ENCODE measurements at places on chromosomes 4 and X.

DNA sequence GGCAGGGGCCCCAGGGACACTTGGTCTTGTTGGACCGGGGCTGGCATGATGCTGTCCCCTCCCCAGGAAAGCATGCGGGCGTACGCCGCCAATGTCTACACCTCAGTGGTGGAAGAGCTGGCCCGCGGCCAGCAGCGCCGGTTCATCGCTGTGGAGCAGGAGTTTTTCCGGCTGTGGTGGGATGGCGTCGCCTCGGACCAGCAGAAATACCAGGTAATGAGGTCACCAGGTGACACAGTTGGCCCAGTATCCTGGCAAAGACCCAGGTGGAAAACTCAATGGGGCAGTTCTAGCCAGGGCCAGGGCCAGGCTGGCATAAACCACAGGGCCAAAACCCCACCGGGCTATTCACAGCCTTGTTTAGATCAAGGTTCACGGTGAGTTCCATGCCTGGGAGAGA is 1.5 kb downstream of the MAN2B2 start:
- DNase-seq: no peak

DNA sequence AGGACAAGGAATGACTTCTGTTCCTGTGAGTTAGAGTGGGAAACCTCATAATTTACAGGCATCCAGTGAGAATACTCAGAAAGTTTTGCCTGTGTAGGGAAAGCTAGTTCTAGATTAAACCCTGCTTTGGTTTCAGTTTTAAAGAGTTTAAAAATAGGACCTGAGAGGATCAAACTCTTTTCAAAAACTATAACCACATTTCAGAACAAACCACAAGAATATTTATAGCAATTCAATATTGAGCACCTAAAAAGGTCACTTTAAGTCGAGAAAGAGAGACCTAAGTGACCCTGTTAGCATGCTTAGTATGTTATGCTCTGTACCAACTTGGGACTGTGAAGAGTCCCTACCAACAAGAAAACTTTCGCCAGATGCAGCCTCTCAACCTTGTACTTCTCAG is 17.4 kb upstream of the PWWP3B start:
- no peak for DNase-seq

DNA sequence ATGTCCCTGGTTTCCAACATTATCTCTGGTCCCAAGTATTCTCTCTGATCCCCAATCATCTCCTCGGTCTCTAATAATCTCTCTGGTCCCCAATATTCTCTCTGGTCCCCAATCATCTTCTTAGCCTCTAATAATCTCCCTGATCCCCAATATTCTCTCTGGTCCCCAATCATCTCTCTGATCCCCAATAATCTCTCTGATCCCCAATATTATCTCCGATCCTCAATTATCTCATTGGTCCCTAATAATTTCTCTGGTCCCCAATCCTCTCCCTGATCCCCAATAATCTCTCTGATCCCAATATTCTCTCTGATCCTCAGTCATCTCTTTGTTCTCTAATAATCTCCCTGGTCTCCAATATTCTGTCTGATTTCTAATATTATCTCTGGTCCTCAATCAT is 16.6 kb downstream of the P2RY8 start:
- no peak for DNase-seq

GRCh38 chrX:15143825-15144121 is 126.1 kb downstream of the ASB9 start:
- no peak for DNase-seq

- no peak for DNase-seq
These were observed 12.3 kb downstream of the PPP3CA start for GRCh38 chr4:101334963-101335572.

DNA sequence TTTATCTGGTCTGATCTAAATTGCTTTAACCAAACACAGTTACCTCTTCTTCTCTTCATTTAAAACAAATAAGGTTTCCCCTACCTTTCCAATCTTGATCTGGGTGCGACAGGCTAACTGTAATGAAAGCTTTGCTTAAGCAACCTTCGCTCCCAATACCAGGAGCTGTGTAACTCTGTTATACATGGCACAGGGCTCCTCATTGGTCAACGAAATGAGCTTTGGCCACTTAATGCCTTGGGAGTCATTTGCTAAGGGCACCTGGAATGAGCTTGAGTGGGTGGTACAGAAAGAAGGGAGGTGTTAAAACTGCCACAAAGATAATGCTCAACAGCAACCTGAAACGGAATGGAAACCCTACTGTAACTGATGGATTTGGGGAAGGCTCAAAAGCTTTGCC is 140.5 kb downstream of the CHRNA9 start:
- no peak for DNase-seq

DNA sequence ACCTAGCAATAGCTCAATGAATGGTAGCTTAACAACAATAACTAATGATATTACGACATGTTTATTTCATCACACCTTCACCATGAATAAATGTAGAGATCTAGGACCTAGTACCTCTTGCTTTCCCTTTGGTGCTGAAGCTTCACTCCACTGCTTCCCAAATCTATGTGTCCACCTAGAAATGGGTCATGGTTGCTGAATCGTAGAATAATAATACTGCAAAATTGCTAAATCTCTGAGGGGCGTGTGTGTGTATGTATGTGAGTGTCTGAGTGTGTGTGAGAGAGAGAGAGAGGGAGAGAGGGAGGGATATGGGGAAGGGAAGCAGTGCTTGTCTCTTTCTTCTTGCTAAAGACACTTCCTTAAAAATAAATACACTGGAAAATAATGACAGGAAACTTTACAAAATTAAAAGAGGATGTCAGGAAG is 109.3 kb upstream of the BMP2K start:
- DNase-seq: no peak

DNA sequence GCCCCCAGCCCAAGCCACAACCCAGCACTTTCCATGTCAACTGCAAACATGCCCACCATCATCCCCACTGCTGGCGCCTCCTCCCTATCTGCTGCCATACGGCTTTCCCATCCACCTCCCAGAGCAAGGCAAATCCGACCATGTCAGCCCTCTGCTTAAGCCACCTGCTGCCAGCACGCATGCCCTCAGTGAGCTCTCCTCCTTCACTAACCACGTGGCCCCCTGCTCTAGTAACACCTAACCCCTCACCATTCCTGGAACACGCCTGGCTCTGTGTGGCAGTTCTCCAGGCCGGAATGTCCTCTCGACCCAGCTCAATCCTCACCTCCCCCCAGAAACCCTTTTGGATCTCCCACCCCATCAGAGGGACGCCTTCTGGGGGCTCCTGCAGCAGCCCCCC is 17.4 kb downstream of the BCAP31 start:
- DNase-seq: no peak

- no peak for DNase-seq
These were observed 60.9 kb upstream of the SORBS2 start for GRCh38 chr4:185872747-185873380.

DNA sequence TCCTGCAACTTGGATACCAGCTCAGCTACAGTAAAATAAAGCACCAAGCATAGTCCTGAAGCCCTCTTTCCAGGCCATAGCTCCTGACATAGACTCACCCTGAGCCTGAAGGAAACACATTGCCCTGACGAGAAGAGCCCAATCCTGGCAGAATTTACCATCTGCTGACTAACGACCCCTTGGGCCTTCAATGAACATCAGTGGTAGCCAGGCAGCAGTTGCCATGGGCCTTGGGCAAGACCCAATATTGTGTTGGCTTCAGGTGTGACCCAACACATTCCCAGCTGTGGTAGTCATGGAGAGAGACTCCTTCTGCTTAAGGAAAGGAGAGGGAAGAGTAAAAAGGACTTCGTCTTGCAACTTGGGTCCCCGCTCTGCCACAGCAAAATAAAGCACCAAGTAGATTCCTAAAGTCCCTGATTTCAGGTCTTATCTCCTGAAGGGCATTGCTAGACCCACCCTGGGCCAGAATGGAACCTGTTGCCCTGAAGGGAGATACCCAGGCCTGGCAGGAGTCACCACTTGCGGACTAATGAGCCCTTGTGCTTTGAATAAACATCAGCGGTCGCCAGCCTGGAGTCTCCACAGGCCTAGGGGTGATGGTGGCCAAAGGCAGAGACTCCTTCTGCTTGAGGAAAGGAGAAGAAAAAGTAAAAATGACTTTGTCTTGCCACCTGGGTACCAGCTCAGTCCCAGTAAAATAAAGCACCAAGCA is 902.6 kb downstream of the C4orf33 start:
- DNase-seq: no peak

DNA sequence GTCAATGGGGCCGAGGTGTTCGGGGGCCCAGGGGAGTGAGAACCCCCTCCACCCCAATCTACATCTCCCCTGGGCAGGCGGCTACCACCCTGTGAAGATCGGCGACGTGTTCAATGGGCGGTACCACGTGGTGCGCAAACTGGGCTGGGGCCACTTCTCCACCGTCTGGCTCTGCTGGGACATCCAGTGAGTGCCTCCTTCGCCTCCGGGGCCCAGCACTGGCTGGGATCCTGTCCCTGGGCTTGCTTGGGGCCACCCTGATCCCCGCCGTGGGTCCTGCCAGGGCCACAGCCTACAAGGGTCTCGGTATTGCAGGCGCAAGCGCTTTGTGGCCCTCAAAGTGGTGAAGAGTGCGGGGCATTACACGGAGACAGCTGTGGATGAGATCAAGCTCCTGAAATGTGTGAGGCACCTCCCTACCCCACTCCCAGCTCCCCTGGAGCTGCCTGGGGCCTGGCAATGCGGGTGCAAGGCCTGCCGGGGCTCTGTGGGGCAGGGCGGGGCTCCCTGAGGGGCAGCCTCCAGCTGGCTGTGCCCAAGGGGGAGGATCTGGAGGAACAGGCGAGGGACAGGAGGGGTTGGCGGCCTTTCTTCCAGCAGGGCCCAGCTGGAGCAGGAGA is 697 bp downstream of the SRPK3 start:
- no peak for DNase-seq

GRCh38 chrX:40179283-40179682 is 81.5 kb upstream of the BCOR start:
- no peak for DNase-seq

All from ovary (tissue), 10 donors.